ENCODE measurements at places on chromosomes 4 and X.

DNA sequence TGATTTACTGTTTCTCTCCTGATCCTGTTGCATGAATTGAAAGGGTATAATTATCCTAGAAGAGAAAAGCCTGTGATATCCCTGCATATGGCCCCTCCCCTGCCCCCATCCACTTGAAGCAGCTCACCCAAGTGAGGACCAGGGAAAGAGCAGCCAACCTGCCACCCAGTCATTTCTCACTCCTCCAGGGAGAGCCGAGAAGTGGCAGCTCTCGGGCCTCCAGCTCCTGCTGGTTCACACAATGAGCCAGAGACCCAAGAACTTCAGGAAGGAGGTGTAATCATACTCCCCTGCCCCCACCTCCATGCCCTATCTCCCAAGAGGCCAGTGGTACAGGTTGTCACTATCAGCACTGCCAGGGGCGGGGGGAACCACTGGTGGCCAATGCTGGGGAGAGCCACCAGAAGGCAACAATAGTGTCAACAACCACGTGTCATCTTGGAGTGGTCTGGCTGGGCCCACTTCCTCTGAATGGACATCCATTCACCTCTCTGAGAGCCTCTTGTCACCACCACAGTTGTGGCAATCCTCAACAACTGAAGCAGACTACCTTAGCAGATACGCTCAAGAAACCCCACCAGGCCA, 42.9 kb downstream of the APOO start:
- DNase-seq = no peak

GRCh38 chr4:53043055-53043454, 180.9 kb downstream of the RASL11B start:
- DNase-seq = no peak

GRCh38 chr4:153622778-153623240, 61.3 kb upstream of the TLR2 start:
- no peak for DNase-seq

DNA sequence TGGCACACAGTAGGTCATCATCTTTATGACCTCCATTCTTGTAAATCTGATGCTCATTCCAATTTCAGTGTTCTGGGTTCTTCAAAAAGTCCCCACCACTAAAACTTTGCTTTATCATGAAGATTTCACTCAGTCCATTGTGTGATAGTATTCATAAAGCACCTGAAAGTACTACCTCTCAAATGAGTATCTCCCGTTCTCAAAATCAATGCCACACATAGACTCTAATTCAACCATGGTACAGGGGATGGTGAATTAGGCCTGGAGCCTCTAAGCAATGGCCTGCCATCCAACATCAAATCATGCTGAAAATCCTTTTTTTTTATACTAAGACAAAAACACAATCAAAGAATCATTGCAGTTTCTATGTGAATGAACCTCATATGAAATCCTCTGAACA, 19.4 kb upstream of the WAS start:
- no peak for DNase-seq

GRCh38 chrX:106963111-106963510, 36.9 kb downstream of the MORC4 start:
- DNase-seq = no peak

GRCh38 chr4:153346563-153346962, 2.1 kb downstream of the MND1 start:
- no peak for DNase-seq

DNA sequence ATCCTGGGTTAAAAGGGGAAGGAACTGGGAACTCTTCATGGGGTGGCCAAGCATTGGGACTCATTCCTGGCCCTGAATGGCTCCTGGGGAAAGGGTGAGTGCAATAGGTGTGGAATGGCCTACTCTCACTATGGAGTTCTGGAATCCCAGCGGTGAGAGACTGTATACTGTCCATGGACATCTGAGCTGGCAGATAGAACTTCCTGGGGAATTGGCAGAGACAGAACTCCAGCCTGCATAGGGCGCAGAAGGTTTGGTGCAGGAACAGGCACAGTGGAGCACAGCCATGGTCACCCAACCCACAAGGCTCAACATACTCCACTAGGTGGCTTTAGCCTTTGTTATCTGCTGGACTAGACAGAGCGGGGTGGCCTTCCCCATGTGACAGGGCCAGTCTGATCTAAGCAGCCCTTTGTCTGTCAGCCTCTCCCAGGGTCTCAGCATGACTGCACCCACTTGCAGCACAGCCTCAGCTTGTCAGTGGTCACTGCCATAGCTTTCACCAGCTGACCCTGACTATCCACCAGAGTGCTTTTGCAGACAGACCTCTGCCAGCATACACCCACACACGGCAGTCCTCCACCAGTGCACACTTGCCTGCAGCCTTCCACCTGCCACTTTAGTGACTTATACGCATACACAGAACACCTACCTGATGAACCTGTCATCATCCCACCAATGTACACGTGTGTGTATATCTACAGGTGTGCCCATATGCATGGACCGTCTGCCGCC, 48.4 kb downstream of the TECRL start:
- DNase-seq = no peak

- DNase-seq = no peak
Observed at GRCh38 chrX:131725001-131725654, 181.3 kb downstream of the OR13H1 start.

All from activated CD8-positive, alpha-beta memory T cell treated with anti-CD3 and anti-CD28 coated beads for 1 hour (primary cell).